SW480 (cell line): ENCODE measurements at places on chromosomes 3 and 15.

GRCh38 chr3:185225523-185225922, 28.3 kb downstream of the EHHADH start:
- DNase-seq, result no peak

DNA sequence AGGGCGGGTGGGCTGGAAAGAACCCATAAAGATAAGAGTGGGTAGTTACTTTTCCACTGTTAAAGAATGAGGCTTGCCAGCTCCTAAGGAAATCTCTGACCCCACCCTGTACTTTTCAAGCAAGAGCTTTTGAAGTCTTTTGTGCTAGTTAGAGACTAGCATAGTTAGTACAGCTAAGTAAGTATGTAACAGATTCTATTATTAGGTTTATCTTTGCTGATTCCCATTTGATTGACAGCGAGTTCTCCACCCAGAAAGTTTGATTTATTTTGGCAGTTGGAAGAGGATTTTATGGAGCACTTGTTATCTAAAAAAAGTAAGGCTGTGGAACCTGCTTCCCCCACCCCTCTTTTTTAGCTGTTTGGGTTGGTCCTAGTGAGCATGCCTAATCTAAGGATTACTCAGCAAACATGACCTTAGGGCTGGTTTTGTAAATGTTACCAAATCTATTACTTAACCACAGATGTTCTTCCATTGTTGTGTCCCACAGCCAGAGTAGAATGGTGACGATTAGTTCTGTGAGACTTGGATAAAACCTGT, 57.6 kb downstream of the FNDC3B start:
- DNase-seq, result no peak

DNA sequence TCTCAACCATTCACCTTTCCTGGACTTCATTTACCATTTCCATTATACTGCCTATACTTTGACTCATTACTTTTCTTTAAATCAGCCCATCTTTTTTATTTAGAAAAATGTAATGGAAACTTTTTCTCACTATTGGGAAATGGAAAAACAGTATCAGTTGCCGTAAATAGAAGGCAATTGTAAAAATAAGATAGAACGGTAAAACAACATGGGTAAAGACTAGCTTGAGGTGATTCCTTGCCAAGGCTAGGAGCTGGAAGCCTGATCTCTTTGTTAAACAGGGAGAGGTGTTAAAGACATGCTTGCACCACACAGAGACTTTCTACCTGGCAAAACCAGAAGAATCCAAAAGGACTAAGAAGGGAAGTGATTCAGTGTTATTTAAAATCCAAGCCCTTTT, 5.9 kb downstream of the FGD5 start:
- DNase-seq, result no peak

GRCh38 chr3:46370839-46371518, at the start of gene CCR5:
Gene CCR5 (plus strand): TSS chr3:46370946. CDS start chr3:46372903, 1,957 bp downstream.
- DNase-seq, result no peak

GRCh38 chr3:9301091-9301490, 51.6 kb upstream of the SRGAP3 start:
- DNase-seq, result no peak

DNA sequence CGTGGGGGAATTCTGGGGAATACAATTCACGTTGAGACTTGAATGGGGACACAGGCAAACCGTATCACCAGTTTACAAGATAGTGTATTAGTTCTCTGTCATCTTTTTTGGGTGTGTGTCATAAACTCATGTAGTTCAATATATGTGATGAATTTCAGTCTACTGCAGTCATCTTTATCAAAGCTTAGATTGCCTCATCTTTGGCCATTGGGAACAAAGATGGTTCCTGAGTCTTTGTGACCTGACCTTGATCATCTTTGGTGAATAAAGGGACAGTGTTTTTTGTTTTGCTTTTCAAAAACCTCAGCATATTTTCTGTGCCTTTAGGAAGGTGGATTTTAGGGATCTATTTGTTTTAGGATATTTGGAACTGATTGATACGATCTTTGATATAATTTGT, 23.3 kb downstream of the LRCH3 start:
- DNase-seq, result no peak

- no peak for DNase-seq
Measured at GRCh38 chr3:157420606-157421130, 16.0 kb upstream of the PTX3 start.

GRCh38 chr3:169297214-169297613, 366.3 kb downstream of the MECOM start:
- no peak for DNase-seq

DNA sequence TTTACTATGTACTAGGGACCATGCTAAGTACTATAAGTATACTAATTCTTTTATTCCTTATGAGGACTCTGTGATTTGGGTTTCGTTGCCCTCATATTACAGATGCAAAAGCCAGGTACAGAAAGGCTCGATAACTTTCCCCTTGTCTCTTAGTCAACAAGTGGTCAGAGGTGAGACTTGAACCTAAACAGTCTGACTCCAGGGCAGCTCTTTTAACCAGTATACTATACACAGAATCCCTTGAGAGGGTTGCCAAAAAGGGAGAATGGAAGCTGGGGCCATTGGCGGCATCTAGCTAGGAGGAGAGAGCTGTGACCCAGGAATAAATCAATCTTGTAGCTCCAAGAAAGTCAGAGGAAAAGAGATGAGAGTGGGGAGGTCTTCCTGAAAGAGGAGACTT, 92.4 kb downstream of the TOP2B start:
- no peak for DNase-seq

GRCh38 chr3:4855676-4856075, 123.6 kb upstream of the BHLHE40 start:
- DNase-seq, result no peak

DNA sequence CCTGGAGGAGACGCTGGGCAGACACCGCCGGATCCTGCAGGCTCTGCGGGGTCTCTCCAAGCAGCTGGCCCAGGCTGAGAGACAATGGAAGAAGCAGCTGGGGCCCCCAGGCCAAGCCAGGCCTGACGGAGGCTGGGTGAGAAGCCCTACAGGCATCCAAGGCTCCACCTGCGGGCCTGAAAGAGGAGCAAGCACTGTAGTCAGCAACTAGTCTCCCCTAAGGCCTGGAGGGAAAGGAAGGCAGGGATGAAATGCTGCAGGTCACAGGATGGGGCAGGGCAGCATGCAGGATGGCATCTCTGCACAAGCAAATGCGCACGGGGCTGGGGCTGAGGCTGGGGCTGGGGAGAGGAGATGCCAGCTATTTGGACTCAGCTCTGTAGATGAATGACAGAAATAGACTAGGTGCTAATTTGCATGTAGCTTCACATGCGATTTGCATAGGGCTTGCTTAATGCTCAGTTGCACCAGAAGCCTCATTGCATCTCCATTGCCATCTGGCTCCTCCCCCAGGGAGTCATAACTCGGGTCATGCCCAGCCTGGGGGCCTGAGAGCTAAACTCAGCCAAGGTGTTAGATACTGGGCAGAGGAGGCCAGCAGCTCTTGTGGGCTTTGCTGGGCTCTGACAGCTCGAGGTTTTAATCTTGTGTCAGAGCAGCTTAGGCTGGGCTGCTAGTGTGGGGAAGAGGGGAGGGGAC, 5.2 kb upstream of the CPLX3 start:
- no peak for DNase-seq

DNA sequence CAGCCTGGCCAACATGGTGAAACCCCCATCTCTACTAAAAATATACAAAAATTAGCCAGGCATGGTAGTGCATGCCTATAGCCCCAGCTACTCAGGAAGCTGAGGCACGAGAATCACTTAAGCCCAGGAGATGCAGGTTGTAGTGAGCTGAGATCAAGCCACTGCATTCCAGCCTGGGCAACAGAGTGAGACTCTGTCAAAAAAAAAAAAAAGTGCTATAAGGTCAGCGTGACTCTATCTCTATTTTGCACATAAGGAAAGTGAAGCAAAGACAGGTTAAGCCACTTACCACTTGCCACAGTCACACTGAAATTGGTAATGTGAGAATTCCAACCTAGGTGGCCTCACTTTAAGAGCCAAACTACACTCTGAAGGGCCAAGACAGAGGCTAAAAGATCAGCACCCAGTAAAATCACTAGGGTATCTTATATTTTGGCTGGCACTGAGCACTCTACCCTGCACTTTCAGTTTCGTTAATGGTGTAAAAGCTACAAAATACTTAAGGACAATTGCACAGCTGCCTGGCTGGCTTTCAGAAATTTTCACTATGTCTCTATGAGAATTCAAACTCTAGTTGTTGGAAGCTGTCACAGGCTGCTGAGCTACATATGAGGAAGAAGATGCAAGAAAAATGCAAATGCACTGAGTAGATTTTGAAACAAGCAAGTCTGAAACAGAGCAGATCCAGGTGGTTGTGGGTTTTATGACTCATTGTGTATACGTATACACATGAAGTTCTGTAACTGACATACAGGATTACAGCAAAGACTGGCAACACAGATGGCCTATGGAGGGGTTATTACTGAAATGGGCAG, 32.7 kb downstream of the TRANK1 start:
- DNase-seq, result peak; percentile 55

DNA sequence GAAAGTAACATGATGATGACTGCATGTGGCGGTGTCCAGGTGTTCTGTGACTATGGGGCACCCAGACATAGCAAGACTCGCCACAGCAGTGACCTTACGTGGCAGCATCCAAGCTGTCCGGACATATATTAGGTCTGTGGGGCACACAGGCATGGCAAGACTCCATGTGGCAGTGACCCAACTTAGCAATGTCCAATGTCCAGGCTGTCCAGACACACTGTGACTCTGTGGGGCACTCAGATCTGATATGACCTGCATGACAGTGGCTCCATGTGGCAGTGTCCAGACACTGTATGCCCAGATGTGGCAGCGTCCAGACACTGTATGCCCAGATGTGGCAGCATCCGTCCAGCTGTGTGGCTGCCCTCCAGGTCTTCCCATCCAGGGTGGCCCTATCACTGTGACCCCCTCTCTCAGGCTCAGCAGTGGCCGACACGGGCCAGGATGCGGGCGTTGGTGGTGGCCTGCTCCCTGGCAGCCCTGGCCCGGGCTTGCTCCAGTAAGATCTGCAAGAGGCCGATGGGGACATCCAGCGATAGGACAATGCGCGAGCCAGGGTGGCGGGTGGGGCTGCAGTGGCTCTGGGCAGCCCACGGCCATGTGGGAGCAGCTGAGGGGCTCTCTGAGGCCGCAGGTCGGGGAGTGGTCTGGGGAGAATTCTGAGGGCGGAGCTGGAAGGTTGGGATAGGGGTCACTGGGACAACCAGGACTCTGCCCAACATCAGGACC, 1.1 kb downstream of the UCN2 start:
- DNase-seq, result no peak

DNA sequence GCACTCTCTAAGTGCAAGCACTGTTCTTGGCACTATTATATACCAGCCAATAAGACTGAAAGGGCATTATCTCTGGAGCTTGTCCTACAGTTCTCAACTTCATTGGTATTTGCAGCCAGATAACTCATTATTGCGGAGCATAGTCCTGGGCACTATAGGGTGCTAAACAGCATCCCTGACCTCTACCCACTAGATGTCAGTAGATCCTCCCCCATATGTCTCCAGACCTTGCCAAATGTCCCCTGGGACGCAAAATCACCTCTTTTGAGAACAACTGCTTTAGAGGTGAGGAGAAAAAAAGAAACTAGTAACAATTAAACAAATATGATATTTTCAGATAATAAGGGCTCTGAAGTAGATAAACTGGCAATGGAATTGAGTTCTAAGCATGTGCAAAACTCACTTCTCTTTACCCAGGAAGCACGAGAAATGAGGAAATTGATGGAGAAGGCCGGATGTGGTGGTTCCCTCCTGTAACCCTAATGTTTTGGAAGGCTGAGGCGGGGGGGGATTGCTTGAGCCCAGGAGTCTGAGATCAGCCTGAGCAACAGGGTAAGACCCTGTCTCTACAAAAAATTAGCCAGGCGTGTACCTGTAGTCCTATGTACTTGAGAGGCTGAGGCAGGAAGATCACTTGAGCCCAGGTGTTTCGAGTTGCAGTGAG, 61.4 kb downstream of the FRMD4B start:
- peak; percentile 17 for DNase-seq

DNA sequence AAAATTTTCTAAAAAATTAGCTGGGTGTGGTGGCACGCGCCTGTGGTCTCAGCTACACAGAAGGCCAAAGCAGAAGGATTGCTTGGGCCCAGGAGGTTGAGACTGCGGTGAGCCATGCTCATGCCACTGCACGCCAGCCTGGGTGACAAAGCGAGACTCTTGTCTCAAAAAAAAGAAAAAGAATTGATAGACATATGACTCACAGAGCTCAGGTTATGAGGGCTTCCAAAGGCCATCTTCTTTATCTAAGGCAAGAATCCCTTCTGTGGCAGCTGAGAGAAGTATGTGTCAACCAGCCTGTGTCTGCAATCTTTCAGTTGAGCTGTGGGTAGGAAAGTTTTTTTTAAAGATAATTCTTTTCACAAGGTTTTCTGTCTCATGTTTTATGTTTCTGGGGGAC, 53.9 kb downstream of the MRPS25 start:
- DNase-seq, result no peak

GRCh38 chr3:134480546-134480945, 5.2 kb downstream of the ANAPC13 start:
- no peak for DNase-seq

DNA sequence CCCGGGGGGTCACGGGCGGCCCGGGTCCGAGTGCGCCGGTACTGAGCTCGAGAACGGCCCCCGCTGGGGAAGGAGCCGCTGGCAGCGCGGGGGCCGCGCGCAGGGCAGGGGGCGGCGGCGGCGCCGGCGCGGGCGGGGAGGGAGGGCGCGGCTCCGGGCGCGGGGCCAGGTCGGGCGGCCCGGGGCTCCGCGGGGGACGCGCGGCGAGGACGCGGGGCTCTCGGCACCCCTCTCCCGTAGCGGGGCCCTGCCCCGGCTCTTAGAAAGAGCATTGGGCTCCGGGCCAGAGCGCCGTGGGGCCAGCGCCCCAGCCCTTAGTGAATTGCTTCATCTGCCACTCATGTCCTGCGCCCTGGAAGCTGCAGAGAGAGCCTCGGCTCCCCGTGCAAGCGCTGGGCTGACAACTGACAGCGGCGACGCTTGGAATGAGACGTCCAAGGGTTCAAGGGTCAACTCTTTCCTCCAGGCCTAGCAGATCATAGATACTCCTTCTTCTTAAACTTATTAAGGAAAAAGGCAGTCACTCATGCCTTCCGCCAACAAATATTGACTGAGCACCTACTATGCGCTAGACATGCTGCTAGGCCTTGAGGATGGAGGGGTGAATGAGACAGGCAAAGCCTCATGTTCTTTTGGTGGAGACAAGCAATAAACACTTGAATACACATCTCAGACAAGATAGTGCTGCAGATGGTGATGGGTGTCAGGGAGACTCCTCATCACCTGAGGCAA, 140.8 kb downstream of the SMAD6 start:
- peak; percentile 58 for DNase-seq

- DNase-seq, result no peak
Measured at GRCh38 chr15:81315452-81316175, 8.3 kb downstream of the STARD5 start.
